ENCODE measurements at places on chromosomes 1 and 21.
A peak's percentile ranks its signal among the peaks of the same experiment; 100 is the strongest.

DNA sequence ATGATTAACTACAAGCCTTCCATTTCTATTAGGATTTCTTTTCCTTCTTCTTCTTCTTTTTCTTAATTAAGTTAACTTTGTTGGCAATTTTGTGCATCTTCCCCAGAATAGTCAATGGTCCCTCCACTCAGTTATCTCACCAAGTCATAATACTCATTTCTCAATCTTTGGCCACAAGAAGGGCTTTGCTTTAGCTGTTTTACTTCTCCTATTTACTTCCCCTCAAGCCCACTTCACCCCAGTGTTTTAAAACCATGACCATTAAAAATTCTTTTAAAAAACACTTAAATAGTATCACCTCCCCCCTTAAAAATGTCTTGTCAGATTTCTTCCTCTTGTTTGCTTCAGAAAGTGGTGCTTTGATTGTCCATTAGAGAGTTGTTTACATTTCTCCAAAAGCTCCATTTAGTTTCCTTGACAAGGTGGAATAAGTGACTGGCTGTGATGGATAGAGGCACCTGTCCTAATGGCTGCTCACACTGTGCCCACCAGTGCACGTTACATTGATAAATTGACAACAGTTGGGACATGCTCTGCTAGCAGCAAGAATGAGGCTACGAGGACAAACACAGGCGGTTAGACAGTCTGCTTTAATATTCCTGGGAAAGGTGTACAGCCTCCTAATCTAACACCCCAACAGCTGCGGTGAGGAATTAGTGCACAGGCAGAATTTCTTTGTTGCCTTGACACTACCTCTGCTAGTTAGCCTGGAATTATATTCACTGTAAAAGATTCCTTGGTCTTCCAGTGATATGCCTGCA lies 354.7 kb downstream of the LMO4 start:
- DNase-seq = no peak

DNA sequence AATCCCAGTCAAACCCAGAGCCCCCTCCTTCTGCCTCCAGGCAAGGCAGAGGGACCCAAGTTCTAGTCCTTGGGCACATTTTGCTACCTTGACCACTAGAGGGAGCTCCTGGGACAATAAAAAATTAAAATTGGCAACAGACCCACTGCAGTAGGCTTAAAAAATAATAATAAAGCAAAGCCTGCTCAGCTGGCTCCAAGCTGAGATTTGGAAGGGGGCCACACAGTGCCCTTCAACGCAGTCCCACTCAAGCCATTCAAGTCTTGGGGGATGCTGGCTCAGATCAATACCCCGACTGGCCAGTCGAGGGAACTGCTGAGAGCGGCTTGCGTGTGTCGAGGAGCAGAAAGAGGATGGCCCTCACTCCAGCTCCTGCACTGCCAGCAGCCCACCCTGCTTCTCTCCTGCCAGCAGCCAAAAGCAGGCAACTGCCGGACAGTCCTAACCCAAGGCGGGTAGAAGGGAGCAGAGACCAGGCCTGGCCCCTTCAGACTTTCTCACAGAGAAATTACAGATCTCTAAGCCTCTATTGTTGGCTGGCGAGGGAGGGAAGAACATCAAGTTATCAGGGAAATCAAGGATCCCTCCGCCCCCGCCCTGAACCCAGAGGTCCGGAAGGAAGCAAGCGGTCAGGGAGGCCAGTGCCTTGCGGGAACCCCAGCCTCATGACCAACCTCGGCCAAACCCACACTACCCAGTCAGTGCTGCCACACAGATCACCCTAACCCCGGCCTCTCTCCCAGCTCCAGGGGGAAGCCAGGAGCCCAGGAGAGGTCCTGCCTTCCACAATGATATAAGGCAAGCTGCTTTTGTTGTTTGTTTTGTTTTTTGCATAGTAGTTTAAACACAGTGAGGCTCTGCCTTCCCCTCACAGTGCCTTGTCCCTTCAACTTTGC lies 4.9 kb upstream of the ALDH4A1 start:
- DNase-seq = no peak

DNA sequence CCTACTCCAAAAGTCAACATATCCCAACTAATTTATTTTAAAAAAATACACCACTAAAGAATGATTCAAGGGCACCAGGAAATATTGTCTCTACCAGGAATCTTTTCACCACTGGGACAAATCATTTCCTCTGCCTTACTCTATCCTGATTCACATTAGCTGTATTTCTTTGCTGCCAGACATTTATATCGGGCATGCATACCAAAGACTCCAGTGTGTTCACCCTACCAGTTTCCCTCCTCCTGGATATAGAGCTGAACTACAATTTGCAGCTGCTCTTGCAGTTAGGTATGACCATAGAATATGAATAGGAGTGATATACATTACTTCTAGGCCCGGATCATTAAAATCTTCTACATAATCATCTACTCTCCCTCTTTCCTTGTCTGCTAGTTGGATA lies 7.6 kb downstream of the KCNJ6 start:
- no peak for DNase-seq

- DNase-seq = peak; percentile 36
These were observed 39.0 kb upstream of the CADM3 start for GRCh38 chr1:159132271-159132881.
